Peyer's patch (tissue), 4 donors: ENCODE measurements at places on chromosomes 5 and 9. TPM values are rescaled to one million over a fixed set of nuclear protein-coding genes. Genes with fewer than 3 reads are reported as not detected.

Gene FBP2
- not detected for total RNA-seq

Gene CBY3
- not detected for total RNA-seq

Gene VDAC1
- total RNA-seq = 200 TPM

- no peak for DNase-seq
These were observed 4.2 kb downstream of the SGCD start for GRCh38 chr5:156331181-156331580.

DNA sequence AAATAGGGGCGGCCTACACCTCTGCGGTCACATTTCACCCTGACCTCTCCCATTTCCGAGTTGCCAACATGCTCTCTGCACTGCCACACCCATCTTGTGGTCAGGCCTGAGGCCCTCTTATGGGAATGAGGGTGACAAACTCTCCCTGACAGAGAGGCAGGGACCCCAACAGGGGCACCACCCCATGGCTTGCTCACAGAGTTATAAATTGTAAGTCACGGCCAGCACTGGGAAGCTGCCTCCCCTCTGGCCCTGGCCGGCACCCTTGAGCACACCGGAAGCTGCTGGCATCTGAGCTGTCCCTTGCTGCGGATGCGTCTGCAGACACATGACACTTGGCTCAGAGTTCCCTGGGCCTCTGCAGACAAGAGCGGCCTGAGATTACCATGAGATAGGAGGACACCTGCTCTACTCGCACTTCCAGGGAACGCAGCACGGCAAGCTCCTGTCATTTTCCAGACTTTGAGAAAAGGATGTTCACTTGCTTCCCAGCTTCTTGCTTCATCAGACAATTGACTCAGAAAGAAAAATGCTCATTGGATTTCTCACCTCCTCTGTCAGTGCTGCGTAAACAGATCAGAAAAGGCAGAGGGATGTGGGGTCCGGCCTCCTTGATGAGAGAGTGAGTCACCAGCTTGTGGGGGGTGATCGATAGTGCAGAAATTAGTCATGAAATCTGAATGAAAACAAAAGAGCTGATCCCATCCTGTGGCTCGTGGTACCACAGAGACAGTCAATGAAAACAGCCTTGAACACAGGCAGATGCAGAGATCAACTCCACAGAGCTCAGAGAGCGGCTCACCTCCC, 269.8 kb downstream of the SYK start:
- DNase-seq = no peak
